AG04449 (cell line): ENCODE measurements at places on chromosomes 3 and 15.

DNA sequence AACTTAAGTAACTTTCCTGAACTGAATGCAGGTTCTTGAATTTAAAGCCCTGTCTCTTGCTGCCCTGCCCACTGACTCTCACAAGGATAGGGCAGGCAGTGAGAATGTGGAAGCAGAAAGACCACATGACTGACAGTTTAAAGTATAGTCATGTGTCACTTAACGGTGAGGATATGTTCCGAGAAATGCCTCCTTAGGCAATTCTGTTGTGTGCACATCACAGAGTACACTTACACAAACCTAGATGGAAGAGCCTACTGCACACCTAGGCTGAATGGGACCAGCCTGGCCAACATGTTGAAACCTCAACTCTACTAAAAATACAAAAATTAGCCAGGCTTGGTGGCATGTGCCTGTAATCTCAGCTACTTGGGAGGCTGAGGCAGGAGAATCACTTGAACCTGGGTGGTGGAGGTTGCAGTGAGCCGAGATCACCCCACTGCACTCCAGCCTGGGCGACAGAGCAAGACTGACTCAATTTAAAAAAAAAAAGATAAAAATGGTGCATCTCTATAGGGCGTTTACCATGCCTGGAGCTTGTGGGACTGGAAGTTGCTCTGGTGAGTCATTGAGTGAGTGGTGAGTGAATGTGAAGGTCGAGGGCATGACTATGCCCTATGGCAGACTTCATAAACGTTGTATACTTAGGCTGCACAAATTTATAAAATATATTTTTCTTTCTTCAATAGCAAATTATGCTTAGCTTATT, 18.9 kb upstream of the COPG1 start:
- DNase-seq: no peak

- no peak for DNase-seq
Observed at GRCh38 chr3:24367216-24367615, 127.4 kb downstream of the THRB start.

- no peak for DNase-seq
Observed at GRCh38 chr3:139157161-139157932, 112.7 kb upstream of the PRR23C start.

DNA sequence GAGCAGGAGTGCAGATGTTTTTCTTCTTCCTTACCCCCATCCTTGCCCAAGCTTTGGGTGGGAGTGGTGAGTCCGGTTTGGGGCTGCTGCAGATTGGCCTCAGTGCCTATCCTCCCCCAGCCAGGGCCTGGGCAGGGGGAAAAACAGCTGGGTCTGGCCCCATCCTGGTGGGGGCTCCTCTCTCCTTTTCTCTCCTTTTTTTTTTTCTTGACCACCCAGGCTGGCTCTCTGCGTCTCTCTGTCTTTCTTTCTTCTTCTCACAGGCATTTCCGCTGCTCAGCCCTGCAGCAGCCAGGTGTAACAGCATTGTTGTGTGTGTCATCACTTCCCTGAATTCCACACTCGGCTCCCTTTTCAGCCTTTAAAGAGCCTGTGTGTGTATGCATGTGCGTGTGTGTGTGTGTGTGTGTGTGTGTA, 2.0 kb downstream of the FOXL2NB start:
- DNase-seq: no peak

DNA sequence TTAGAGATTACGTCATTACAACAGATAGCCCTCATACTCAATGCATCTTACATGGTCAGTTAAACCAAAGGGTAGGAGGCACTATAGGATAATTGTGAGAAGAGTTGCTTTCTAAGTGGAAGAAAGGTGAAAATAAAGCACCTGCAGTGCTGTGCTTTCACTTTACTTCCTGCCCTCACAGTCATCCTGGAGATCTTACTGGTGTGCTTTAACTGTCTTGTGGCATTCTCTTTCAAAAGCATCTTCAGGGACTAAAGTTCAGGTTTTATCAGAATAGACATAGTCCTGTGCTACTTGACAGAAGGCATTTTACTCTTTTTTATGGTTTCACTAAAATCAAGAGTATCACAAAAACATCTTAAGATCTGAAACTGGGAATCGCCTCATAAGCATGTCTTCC, 286.6 kb downstream of the ZBTB20 start:
- DNase-seq: no peak

DNA sequence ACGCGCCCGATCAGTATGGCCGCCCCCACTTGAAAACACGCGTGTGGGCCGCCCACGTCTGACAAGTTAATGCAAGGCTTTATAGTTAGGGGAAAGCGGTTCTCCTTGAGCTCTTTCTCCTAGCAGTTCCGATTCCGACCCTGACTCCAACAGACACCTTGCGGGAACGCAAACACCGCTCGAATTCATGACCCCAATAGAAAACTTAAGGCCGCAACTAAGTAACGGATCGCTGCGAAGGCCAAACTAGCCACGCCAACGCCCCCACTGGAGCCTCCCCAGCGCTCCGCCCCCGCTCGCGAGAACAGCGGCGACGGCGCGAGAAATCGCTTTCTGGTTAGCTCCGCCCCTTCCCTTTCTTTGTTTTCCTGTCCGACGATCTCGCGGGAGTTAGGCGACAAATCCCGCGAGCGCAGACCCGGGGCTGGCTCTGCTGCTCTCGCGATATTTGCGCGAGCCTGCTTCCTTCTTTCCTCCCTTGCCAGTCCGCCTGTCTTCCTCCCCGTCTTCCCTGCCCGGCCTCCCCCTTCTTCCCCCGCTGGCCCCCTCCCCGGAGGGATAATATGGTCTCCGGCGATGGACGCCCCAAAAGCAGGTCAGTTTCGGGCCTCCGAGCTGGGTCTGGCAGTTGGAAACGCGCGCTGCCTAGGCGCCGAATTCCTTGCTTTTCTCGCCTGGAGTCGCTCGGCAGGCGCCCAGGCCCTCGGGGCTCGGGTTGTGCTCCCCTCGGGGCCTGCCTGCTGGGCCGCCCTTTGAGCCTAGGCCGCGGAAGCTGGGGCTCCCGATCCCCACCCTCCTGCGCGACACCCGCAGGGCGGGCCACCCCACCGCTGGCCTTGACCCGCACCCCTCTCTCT, at the start of gene IREB2:
Gene IREB2 (plus strand): TSS at position 455 of the 857 bp plus-strand sequence. CDS start 122 bp downstream, at position 577.
- peak; percentile 86 for DNase-seq

GRCh38 chr3:192260116-192261010, 467.0 kb downstream of the FGF12 start:
- no peak for DNase-seq

DNA sequence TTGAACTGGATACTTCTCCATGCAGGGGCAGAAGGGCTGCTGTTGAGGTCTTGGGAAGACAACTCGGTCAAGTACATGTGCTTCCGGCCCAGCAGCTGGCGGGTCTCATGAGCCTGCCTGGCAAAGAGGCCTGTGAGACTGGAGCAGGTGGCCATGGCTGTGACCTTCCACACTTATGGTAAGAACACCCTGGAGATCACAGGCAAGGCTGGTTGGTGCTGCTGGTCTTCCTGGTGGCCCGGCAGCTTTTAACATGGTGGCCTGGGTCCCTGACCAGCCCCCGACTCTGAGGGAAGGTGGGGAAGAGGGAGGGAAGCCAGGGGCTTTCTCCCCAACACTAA, 15.4 kb downstream of the CHRD start:
- DNase-seq: no peak

DNA sequence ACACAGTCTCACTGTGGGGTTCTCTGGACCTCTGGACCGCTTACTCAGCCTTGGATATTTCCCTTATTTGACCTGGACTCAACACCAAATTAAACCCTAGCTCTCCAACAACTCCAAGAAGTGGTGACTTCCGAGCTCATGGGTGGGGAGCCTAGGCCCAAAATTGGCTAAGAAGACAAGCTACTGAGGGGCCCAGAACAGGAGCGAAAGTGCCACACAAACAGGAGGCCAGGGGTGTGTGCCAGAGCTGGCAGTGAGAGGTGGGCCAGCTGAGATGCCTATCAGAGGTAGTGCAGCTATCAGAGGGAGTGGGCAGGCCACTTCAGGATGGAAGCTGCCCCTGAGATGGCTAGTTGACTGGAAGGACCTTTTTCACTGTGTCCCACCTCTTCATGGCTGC, 151.1 kb upstream of the PRR20G start:
- DNase-seq: no peak

DNA sequence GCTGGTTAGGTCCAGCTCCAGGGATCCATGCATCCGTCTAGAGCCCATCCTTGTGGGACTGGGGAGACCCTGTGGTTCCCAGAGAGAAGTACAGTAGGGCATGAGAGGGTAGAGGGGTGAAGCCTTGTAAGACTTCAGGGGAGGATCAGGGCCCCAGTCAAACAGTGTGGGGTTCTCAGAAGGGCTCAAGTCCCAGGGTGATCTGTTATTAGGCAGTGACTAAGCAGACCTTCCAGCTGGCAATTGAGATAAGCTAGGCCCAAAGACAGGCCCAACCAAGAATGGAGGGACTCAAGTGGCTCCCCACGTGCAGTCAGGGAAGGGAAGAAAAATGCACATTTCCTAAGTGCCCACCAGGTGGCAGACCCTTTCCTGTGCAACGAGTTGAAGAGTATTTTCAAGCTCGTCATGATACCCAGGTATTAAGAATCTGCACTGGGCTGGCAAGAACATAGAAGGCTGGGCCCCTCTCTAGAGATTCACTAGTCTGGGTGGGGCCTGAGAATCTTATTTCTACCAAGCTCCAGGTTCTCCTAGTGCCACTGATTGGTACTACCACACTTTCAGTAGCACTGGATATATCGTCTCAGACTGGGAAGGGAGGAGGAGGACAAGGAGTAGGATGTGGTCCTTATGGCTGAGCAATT, 240.8 kb downstream of the NR1D2 start:
- DNase-seq: peak; percentile 10

DNA sequence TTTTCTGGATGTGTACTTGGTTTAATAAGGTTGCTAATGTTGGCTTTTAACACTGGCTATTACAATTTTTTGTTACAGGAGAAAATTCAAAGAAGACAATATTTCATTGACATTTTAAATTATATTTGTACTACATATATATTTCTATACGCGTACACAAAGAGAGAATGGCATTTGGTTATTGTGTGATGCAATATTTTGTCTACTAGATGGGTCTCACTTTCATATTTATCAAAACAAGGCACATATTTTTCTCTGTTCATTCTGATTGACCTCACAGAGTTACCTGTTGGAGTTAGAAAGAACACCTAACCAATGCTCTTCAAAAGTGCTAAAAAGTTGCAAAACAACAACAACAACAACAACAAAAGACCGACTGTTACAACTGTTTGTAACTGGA, 50.2 kb upstream of the VGLL3 start:
- DNase-seq: no peak
